ENCODE measurements at places on chromosomes 4 and X.

DNA sequence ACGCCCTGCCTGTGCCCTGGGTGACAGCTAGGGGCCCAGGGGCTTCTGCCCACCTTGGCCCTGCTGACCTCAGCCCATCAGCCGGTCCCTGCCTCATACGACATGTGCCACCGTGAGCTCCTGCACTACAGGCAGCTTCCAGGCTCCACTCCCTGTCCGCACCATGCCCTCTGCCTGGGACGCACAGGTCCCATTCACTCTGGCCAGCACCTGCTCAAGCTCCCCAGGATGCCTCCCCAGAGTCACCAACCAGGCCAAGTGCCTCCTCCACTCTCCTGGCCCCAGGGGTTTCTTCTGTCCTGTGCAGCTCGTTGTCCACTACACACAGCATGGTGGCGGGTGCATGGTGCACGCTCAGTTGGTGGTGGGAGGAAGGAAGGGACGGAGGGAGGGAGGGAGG is 20.2 kb upstream of the MRFAP1 start:
- no peak for DNase-seq

- DNase-seq: no peak
Measured at GRCh38 chr4:20431543-20431951, 179.8 kb downstream of the SLIT2 start.

DNA sequence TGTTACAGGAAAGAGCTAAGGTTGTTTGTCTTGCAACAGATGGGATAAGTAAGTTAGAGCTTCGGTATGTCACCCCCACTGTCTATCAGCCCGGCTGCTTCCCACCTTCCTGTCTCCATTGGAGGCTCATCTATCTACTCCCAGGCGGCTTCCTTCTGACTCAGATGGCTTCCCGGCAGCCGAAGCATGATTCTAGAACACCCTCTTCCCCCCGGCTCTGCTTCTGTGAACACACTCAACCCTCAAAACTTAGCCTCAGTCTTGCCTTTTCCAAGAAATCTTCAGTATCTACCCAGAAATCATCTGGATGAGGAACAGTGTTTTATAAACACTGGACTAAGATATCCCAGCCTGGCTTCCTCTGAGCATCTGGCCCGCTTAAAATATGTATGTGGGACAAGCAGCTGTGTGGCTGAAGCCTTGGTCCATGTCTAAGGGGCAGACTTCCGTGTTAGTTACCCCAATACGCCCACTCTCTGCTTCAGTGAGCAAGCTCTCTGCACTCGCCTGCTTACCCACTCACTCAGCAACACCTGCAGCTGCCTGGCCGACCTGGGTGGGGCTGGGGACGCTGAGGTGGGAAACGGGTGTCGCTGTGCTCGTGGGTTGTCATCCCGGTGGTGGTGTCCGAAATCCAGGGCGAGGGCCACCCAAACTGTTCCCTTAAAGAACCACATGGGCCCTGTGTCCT is 12.0 kb upstream of the SLC2A9 start:
- no peak for DNase-seq

DNA sequence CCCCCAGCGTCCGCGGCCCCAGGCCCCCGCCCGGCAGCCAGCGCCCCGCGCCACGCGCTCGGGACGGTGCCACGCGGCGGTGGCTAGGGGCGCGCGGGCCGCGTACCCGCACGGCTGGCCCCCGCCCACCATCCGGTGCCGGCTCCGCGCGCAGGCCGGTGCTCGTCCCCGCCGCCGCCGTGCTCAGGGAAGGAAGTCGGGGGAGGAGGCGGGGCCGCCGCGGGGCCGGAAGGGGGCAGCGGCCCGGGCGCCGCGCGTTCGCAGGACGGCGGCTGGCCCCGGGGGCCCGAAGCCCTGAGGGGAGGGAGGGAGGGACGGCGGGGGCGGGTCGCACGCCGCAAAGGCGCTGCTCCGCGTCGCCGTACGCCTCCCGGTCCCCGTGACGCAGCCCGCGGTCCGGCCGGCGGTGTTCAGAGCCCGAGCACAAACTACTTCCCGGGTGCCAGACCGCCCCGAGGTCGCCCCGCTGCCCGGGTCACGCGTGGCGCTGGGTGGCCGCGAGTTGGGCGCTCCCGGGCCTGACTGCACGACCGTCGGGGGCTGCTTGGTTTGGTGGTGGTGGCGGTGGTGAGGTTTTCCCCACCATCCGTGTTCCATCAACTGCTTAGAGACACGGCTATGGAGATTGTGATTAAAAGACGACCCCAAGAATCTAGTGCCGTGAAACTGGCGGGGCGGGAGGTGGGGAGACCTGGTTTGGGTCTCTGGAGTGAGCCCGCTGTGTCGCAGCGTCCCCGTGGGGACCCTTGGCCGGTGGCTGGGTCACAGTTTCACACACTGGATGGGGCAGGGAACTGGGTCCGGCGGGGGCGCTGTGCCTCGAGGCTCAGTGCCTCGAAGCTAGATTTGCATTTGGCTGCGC is at the start of gene DCTD:
Gene DCTD (minus strand): TSS at position 205 of the 862 bp plus-strand sequence. CDS start 1,818 bp downstream, outside the sequence.
- peak; percentile 86 for DNase-seq

DNA sequence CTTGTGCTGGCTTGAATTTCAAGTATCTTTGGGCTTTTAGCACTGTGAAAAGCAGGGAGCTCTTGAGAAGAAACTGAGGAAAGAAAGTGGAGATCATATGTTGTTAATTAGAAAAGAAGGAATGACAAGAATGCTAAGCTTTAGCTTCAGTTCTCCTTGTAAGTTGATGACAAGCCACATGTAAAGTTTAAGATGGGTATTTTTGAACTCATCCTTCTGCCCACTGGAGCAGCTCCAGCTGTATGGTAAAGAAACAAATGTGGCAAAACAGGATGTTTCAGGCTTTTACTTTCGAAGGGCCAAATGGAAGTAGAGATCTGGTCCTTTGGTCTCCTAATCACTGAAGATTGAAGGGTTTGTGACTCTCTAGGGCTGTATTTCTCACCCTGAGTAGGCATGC is 137.8 kb downstream of the GUCY2F start:
- DNase-seq: no peak

- no peak for DNase-seq
Measured at GRCh38 chr4:8402640-8403039, 37.9 kb downstream of the ACOX3 start.

GRCh38 chr4:31995943-31996901 is 1276.1 kb downstream of the PCDH7 start:
- peak; percentile 10 for DNase-seq

GRCh38 chr4:138927072-138927471 is 88.5 kb upstream of the NOCT start:
- DNase-seq: no peak

DNA sequence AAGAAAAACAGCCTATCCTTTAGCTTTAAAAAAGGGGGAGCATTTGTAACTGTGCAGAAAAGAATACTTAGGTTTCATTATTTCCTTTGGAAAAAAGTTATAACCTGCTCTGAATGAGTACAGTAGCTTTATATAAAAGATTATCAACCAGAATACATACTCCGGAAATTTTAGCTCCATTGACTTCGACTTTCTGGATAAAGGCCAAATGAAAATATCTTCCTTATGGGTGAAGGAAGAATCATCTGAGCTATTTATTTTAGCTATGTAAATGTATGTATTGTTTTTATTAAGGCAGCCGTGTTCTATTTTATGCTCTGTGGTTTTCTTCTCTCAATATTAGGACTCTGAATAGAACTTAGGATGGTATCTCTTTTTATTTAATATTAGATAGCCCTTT is 69.0 kb upstream of the ETNPPL start:
- no peak for DNase-seq

DNA sequence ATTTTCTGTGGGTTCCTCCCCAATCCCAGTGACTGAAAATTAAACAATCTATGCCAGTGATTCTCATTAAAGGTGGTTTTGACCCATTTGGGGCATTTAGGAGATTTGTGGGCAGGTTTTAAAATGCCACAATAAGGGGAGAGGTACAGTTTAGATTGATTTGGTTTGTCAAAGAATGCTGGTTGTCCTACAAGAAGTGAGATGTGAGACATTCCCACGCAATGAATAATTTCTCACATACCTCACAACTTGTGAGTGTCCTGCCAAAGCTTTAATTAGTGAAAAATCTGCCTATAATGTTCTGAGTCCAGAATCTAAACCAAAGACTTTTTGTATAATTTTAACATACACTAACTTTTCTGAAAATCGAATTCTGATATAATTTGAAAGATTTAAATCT is 199.4 kb downstream of the MAPK10 start:
- DNase-seq: no peak

DNA sequence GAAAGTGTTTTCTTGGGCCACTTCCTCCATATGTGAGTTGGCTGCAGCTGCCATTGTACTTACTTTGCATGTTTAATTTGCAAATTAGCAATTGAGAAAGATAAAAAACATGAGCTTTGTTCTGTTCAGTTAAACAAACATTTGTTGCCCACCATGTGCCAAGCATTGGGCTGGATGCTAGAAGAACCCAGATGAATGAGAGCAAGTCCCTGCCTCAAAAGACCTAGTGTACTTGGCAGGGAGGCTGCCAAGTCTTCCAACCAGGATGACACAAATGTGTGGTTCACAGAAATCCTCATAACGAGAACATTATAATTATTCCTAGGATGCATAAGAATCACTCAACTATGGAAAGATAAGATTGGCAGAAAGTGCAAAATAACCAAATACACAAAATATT is 66.7 kb downstream of the GPM6A start:
- no peak for DNase-seq

GRCh38 chr4:31793907-31794306 is 1073.7 kb downstream of the PCDH7 start:
- no peak for DNase-seq

DNA sequence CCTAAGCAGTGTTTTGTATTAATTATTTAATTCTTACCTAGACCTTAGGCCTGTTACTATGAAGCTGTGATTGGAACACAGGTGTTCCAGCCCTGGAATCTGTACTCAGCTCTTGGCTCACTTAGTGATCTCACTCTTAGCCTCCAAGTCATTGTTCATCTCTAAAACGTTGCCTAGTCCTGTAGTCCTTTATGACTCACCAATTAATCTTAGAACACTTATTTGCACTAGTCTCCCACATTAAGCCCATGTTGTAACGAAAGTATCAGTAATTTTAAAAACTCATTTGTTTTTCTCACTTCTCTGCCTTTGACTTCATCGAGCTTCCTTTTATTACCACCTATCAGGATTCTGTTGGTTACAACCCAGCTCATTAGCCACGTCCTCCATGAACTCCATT is 1224.7 kb upstream of the TENM3 start:
- no peak for DNase-seq

- no peak for DNase-seq
Measured at GRCh38 chrX:20139966-20140365, 1.7 kb downstream of the EIF1AX start.

- DNase-seq: peak; percentile 18
Measured at GRCh38 chrX:23792861-23793553, 10.0 kb downstream of the SAT1 start.

- no peak for DNase-seq
Measured at GRCh38 chr4:88609387-88609786, 17.1 kb downstream of the HERC3 start.

DNA sequence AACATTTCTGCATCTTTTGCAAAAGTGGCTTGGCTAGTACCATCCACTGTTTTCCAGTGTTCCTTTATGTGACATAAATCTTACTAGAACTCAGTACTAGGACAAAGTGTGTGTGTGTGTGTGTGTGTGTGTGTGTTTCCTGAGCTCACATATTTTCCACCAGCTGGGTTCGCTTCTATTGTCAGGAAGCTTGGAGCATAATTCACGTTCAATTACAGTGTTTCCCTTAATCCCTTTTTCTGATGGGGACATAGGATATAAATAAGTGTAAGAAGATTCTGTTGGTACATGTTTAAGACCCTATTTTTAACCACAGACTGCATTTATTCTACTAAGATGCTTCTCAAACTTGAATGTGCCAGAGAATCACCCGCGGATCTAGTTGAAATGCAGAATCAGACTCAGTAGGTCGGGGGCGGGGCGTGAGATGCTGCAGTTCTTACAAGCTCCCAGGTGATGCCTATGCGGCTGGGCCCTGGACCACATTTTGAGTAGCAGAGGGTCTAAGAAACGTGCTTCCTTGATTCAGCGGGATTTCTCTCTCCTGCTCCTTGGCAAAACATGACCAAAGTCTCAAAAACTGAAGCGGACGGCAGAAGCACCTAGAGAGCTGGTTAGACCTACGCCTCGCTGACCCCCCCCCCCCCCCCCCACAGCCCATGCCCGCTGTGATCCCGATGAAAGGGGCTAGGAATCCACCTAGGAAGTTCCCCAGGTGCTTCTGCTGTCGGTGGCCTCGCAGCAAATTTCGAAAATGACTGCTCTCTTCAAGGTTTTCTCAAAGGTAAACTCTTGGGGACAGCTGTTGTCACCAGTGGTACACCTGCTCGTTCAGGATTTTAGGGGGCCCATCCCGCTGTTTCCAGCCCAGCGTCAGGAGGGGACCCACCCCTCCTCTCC is 797 bp downstream of the CD99L2 start:
- peak; percentile 23 for DNase-seq

DNA sequence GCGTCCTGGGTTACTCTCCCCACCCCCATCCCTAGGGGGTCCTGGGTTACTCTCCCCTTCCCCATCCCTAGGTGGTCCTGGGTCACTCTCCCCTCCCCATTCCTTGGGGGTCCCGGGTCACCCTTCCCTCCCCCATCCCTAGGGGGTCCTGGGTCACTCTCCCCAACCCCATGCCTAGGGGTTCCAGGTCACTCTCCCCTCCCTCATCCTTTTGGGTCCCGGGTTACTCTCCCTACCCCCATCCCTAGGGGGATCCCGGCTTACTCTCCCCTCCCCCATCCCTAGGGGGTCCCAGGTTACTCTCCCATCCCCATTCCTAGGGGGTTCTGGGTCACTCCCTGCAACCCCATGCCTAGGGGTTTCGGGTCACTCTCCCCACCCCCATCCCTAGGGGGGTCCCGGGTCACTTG is 1.5 kb downstream of the ASMTL start:
- DNase-seq: no peak

DNA sequence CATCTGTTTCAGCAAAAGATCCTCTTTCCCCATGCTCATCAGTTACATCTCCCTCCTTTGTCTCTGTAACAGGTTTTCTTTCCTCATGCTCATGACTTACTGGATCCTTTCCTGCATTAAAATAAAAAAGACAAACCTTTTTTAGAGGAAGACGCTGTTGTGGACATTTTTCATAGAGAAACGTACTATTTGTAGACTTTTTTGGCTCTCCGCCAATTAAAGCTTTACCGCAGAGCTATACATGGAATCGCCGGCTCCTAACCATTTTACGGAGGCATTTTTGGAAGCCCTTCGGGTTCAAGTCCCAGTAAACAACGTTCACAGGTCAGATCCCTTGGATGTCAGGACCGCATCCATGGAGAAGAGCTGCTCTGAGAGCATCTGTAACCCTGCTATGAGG is 1.3 kb downstream of the FAM9C start:
- no peak for DNase-seq

GRCh38 chr4:28557755-28558154 is 1697.1 kb downstream of the STIM2 start:
- DNase-seq: no peak
